ENCODE measurements at places on chromosomes 4 and X. TPM values are rescaled to one million over a fixed set of nuclear protein-coding genes. Genes with fewer than 3 reads are reported as not detected.

The GPR173 gene
- not detected for total RNA-seq

The TRPC5OS gene
- not detected for total RNA-seq

The MGARP gene
- total RNA-seq: 0.11 TPM

The MAGEB16 gene
- total RNA-seq: not detected

The RBMXL3 gene
- not detected for total RNA-seq

The SSX2B gene
- 24.9 TPM for total RNA-seq

The CXCL8 gene
- total RNA-seq: 34.0 TPM

The RBM47 gene
- total RNA-seq: 10.1 TPM

The RAI2 gene
- total RNA-seq: not detected

The NUDT10 gene
- 0.19 TPM for total RNA-seq

The ACE2 gene
- total RNA-seq: not detected

The MMGT1 gene
- 11.6 TPM for total RNA-seq

The GPM6B gene
- 0.23 TPM for total RNA-seq

The BMX gene
- total RNA-seq: 2.1 TPM

The HTN3 gene
- not detected for total RNA-seq

The TLR7 gene
- total RNA-seq: not detected

The LRAT gene
- 6.7 TPM for total RNA-seq

The PRMT9 gene
- total RNA-seq: 6.3 TPM

The MSANTD1 gene
- 0.80 TPM for total RNA-seq

The AMOT gene
- 9.4 TPM for total RNA-seq

The ZFP42 gene
- 12.5 TPM for total RNA-seq

The UGT8 gene
- 6.8 TPM for total RNA-seq

The PAK3 gene
- 0.38 TPM for total RNA-seq

The ATP7A gene
- total RNA-seq: 5.4 TPM

The FAM193A gene
- 17.5 TPM for total RNA-seq

The PLCXD1 gene
- total RNA-seq: 22.3 TPM

The GABRQ gene
- total RNA-seq: not detected

The TSPAN7 gene
- total RNA-seq: not detected

The GAGE13 gene
- total RNA-seq: 9.5 TPM

The ARMCX2 gene
- total RNA-seq: not detected
